ENCODE measurements at places on chromosomes 3 and 15. TPM values are rescaled to one million over a fixed set of nuclear protein-coding genes. Genes with fewer than 3 reads are reported as not detected.
A peak's percentile ranks its signal among the peaks of the same experiment; 100 is the strongest.

ZPLD1 gene
- polyA plus RNA-seq, result 0.78 TPM

CKMT1B gene
- polyA plus RNA-seq, result 1.4 TPM

GOLGA8T gene
- polyA plus RNA-seq, result not detected

- DNase-seq, result no peak
Measured at GRCh38 chr3:181712553-181713279, 991 bp downstream of the SOX2 start.

- peak; percentile 4 for DNase-seq
Measured at GRCh38 chr3:76724706-76725105, 315.2 kb upstream of the ROBO2 start.

DNA sequence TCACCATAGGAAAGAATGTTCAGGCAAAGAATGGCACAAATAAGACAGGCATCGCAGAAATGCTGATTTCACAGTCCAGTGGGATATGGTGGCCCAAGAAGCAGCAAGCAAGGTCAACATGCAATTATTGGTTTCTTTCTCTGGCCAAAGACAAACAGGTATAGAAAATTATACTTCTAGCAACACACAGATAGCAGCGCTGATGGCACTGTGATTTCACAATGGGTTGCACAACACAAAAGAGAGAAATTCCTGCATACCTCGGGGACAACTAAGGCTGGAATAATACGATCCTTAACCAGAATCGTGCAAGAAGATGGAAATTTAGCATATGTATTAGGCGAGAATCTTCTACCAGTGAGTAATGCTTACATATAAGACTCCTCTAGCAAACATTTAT is 76.3 kb upstream of the NR2F2 start:
- DNase-seq, result no peak
